Epithelial cell of esophagus (primary cell): ENCODE measurements at places on chromosomes 16 and 17.

- peak; percentile 73 for DNase-seq
Observed at GRCh38 chr17:80187090-80187489, 17.3 kb downstream of the CARD14 start.

DNA sequence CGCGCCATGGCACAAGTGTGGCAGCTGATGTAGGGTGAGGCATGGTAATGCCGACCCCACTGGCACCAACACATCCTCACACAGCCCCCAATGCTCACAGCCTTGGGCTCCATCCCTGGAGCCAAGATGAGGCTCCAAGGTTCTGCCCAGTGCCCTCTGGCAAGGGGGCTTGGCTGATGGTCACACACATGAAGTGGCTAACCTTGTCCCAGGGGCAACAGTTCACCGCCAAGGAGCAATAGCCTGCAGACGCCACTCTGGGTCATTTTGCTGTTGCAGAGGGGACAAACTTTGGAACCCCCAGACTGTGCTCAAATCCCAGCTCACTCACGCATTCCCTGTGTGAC lies 26.8 kb downstream of the TNFRSF13B start:
- DNase-seq: no peak

DNA sequence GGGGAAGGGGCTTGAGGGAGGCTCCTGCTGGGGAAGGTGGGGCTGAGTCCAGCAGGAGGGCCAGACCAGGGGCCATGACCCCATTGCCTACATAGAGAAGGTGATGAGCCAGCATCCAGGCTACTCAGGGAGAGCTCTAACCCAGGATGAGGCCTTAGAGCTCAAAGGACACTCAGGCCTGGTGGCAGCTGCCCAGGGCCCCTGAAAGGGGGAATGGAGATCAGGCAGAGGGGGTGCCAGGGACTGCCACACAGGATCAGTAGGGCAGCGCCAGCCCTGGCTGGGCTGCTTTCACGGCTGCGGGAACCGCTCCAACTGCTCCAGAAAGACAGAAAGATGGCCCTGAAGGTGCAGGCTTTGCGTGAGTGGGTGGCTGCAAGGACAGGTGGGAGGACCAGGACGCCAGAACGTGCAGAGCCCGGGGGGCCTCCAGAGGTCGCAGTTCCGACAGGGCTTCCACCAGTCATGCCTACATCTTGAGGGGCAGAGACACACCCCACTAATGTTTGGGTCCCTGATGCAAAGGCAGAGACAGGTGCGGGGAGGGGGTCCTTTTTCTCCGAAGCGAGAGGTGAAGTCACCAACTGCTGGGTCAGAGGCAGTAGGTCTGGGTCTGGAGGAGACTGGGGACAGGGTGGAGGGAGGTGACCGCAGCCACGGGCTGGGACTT lies 882 bp upstream of the ATP6V0C start:
- DNase-seq: no peak

GRCh38 chr17:50114849-50115357 lies 15.1 kb downstream of the SAMD14 start:
- peak; percentile 74 for DNase-seq

GRCh38 chr16:30947541-30947858 lies 1.4 kb upstream of the ORAI3 start:
- no peak for DNase-seq

- DNase-seq: no peak
Observed at GRCh38 chr16:48632137-48632774, 22.3 kb upstream of the N4BP1 start.

- no peak for DNase-seq
Observed at GRCh38 chr17:28929787-28930186, 21.5 kb downstream of the PHF12 start.

- no peak for DNase-seq
Observed at GRCh38 chr17:78267253-78268073, 36.0 kb downstream of the TMEM235 start.

- no peak for DNase-seq
Observed at GRCh38 chr17:15441315-15441714, 26.1 kb downstream of the CDRT4 start.

- DNase-seq: no peak
Observed at GRCh38 chr17:75970626-75971025, 8.3 kb downstream of the ACOX1 start.

DNA sequence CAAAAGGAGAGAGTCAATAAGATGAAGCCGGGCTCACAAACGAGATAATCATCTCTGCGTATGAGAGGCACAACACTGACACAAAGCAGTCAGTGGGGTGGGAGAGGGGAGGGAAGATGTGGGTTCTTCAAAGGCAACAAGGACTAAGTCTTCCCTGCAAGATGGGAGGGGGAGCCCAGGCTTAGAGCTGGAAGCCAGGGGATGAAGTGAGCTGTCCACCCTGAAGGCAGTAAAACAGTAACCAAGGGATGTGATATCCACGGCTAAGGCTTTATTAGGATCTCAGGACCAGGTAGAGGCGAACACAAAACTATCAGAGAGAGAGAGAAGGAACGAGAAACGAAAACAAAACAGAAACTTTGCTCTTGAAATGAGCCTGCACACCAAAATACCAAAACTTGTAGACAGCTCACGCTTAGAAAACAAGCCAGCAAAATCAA lies 115.9 kb downstream of the DYNLRB2 start:
- no peak for DNase-seq

- no peak for DNase-seq
Observed at GRCh38 chr17:31581491-31581890, 190.0 kb downstream of the RAB11FIP4 start.

DNA sequence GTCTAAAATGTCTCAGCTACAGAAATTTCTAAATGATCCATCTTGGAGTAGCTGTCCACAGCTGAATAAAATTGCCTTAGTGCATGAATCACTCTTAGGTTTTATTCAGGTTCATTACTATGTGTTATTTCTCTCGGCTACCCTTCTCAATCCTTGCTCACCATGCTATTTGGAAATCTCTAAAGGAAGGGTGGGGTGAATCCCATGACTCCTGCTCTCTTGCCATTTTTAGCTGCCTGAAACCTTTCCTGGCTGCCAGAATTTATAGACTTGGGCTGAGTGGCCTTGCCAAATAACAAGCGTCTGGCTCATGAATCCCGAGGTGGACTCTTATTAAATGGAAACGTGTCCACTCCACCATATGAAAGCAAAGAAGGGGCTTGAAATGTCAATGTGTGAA lies 936.1 kb upstream of the SOX9 start:
- peak; percentile 63 for DNase-seq

- peak; percentile 36 for DNase-seq
Observed at GRCh38 chr16:17836868-17837602, 366.3 kb upstream of the XYLT1 start.

- no peak for DNase-seq
Observed at GRCh38 chr17:76929148-76929547, 60.9 kb downstream of the MGAT5B start.

DNA sequence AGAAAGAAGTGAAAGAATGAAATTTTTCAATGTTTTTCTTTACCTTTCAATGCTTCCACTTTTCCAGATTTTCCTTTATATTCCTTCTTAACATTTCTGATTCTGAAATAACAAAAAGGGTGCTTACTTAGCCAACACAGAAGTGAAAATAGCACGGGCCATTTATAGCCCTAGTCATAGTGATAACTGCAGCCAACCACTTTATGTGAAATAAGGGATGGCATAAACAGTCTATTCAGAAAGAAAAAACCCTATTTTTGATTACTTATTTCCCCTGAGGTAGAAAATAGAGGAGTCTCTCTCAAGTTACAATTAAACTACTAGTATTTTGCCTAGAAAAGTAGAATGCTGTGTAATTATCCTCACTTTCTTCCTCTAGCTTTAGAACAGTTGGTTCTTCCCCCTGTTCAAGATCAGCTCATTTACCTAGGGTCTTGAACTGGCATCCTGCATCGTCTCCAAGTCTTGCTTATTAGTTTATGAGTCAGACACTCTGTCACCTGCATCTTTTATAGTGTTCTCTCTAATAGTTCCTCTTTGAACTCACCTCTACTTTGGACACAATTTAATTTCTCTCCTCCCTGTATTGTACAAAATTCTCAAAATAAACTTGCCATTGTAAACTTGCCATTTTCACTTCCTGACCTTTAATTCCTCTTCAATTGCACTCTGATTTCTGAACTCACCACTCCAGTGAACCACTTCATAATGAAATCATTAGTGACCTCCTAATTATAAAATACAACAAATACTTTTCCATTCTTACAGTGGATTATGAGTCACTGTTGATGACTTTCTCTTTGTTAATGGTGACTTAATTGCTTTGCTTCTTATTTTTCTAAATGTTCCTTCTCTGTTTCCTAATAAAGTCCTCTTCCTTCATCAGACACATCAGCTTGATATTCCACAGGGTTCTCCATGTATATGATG lies 23.6 kb downstream of the ABCA6 start:
- DNase-seq: peak; percentile 6

- DNase-seq: peak; percentile 64
Observed at GRCh38 chr17:59311051-59311468, 20.4 kb upstream of the YPEL2 start.

DNA sequence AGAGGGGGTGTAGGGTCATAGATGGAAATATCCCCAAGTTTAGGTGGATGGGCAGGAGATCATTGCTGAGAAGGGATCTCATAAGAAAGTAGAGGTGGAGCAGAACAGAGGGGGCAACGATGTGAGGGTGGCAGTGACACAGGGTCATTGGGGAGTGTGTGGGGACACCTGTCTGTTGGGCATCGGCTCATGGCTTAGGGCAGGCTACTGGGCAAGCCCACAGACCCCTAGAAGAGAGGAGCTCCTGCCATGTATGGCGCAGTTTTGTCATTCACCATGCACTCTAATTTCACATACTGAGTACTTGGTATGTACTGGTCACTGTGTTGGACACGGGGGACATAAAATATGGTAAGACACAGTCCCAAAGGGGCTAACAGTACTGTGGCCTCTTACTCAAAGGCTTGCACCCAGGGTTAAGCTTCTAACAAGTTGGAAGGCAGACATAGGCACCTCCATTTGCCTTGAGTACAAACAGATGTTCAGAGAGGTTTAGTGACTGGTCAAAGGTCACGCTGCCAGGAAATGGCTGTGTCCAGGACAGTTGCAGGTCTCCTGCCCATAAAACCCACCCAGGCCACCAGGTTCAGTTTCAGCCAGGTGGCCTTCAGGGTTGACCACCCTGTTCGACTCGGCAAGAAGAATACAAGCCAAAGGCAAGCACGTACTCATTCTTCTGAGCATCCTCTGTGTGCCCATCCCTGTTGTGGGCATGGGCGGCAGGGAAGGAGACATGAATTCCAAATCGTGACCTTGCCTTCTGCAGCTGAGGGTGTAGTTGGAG lies 580.2 kb downstream of the KCNJ18 start:
- no peak for DNase-seq
